GM04503 (cell line): ENCODE measurements at places on chromosomes 11 and 22.

GRCh38 chr22:29716814-29717545 is 2.8 kb upstream of the CABP7 start:
- peak; percentile 21 for DNase-seq

- no peak for DNase-seq
These were observed 1.5 kb downstream of the DBX1 start for GRCh38 chr11:20158597-20159257.

DNA sequence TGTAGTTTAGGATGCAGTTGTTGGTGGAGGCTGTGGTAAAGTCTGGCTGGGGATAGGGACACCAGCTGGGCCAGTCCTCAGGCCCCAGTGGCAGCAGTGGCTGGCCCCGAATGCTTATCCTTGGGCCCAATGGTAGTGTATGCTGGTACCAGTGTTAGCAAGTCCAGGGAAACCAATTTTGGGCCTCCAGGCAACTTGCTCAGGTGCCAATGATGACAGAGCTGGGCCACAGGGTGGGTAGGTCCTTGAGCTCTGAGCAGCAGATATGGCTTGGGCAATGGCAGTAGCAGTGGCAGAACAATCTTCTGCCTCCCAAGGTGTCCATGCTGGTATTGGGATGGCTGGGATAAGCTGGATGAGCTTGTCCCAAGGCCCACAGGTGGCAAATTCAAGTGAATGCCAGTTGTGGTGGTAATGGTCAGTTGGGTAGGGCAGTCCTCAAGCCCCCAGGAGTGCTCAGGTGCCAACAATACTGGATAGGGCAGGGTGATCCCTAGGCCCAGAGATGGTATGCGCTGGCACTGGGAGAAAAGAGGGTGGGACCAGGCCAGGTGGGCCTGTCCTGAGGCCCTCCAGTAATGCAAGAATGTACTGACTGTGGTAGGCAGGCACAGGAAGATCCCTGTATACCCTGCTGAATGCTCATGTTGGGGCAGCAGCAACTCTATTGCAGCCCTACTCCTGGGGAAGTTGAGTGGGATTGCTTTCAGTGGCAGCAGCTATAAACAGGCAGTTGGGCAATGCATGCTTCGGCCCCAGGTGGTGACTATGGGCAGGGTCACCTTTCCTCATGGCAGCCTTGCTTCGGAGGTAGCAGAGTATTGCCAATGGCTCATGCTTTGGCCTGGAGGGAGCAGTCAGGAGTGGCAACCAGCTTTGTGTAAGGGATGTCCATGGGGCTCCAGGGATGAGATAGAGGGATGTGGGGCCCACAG is 54.7 kb downstream of the KCNQ1OT1 start:
- DNase-seq = no peak

GRCh38 chr11:95325777-95326258 is 94.8 kb upstream of the SESN3 start:
- no peak for DNase-seq

DNA sequence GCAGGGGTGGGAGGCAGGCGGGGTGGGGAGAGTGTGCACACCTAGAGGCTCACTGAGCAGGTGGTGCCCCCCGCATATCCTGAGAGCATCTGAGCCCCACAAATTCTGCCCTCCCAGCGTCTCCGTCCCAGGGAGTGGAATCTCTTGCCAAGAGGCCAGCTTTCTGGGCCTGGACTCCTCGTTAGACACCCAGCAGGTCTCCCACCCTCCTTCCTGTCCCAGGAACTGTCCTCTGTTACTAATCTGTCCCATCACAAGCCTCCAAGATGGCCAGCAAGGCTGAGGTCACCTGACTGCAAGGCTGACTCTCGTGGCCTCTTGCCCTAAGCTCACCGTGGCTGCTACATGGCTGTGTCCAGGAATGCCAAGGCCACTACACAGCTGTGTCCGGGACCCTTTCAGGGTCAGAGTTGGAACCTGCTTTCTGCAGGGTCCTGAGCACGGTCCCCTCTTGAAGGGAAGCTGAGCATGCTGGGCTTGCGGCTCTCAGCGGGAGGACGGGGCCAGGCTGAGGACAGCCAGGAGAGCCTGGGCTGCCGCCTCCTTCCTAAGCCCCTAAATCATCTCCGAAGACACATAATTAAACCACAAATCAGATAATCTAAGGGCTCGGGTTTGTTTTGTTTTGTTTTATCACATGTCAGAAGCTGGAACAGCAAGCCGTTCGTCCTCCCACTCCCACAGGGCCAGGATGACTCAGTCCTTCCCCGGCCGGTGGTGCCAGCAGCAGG is 1327.3 kb downstream of the TBC1D22A start:
- peak; percentile 10 for DNase-seq

- DNase-seq = no peak
These were observed 23.4 kb downstream of the GTPBP1 start for GRCh38 chr22:38728871-38729796.

DNA sequence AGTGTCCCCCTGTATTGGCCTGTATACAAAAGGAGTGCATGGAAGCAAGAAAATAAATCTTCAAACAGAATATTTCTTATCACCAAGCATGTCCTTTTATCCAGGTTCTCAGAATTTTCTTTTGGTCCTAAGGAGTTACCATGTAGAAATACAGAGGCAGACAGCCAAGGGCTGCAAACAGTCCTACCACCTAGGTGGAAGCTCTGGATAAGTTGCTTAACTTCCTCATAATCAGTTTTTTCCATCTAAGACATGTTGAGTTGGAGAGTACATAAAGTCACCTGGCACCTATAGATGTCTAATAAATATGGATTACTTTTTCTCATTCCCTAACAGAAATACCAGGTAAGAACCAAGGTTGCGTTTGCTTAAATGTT is 57.0 kb upstream of the BLID start:
- no peak for DNase-seq

GRCh38 chr11:64851831-64852351 is 7.4 kb upstream of the CDC42BPG start:
- no peak for DNase-seq

DNA sequence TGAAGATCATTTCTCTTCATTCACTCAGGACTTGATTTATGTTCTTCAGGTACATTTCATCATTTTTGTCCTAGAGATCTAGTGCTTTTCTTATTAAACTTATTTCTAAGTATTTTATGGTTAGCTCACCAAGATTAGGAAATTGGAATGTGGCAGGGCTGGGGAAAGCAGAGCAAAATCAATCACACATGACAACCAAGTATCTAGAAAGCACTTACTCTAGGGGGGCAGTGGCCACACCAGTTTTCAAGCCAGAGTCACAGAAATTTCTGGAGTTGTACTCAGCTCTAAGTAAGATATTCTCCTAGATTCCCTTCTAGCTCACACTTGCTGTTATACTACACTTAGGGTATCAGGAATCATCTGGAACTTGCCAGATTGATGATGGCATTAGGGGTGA is 33.3 kb upstream of the MYEOV start:
- DNase-seq = no peak

GRCh38 chr11:95791709-95792033 is 1.4 kb downstream of the CEP57 start:
- DNase-seq = no peak

DNA sequence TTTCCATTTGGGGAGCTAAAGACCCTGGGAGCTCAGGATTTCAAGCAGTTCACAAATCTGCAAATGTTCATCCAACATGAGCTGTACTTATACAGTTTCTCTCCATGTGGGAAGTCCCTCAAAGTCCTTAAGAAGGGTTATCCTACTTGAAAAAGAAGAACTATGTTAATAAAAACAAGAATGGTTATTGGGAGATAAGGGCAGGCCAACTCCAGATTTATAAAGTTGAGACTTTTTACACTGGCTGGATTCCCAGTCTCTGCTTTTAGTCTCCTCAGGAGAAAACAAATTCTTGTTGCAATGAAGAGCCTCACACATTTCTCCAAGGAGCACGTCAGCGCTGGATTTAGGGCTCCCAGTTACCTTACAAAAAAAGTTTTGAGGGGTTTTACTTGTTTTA is 34.2 kb upstream of the CTTN start:
- DNase-seq = no peak

GRCh38 chr11:86277741-86278140 is 24.3 kb upstream of the HIKESHI start:
- DNase-seq = peak; percentile 8

- no peak for DNase-seq
These were observed 80.0 kb downstream of the KCNC1 start for GRCh38 chr11:17814546-17814945.

DNA sequence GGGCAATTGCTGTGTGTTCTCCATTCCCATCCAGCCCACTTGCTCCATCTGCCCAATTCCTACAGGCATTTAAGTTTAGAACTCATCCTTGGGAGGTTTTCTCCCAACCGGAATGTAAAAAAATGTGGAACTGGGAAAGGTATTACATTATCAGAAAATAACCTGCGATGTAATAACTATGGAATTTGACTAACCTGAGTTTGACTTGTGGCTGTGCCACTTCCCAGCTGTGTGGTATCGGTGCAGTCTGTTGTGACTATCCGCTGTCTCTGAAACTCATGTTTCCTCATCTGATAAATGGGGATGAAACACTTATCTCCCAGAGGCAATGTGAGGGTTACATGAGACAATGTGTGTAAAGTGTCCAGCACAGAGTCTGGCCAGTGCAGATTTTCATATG is 77.6 kb downstream of the TENM4 start:
- no peak for DNase-seq

- DNase-seq = no peak
These were observed 14.4 kb downstream of the DCDC1 start for GRCh38 chr11:31355131-31355530.

DNA sequence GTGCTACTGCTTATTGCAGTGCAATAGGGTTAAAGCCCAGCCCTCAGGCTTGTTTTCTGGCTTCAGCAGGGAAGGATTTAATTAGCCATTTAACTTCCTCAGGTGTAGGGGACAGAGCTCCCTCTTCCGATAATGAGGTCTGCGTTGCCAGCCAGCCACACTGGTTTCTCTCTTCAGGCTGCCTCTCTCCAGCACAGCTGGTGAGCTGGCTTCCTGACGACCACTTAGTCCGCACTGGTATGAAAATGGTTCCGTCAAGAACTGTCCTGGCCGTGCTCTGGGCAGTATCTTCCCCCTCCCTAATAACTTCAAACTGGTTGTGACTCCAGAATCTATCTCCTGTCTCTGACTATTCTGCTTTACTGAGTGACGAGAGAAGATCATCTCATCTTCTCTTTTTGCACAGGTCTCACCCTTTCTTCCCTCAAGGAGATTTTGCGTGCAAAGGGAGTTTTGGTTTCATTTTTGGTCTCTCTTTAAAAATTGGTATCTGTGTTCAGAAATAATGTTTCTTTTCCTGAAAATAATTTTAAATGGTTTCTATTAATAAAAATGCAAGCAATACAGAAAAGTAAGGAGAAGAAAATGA is 49.2 kb downstream of the CNTN5 start:
- no peak for DNase-seq

DNA sequence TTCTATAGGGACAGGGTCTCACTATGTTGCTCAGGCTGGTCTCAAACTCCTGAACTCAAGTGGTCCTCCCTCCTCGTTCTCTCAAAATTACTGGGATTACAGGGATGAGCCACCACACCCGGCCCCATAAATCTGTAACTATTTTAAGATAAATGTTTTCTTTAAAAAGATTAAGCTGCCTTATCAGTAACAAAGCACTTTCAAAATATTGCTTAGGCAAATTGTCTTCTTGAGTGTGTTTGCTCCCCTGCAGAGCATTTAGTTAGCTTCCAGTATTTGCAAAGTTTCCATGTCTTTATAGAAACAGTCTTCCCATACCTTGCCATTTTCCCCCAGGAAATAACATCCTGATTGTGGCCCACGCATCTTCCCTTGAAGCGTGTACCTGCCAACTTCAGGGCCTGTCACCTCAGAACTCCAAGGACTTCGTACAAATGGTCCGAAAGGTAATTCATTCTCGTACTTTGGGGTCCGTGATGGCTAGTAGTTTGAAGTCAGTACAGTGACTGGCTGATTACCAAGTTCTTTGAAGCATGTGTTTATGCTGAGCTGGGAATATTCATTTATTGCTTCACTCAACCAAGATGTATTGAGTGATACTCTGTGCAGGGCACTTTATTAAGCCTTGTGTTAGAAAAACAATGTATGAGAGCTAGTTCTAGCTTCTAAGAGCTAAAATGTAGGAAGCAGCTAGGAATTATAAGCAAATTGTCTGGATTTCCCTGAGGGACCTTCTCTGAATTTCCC is 30.4 kb upstream of the CRTAM start:
- no peak for DNase-seq

DNA sequence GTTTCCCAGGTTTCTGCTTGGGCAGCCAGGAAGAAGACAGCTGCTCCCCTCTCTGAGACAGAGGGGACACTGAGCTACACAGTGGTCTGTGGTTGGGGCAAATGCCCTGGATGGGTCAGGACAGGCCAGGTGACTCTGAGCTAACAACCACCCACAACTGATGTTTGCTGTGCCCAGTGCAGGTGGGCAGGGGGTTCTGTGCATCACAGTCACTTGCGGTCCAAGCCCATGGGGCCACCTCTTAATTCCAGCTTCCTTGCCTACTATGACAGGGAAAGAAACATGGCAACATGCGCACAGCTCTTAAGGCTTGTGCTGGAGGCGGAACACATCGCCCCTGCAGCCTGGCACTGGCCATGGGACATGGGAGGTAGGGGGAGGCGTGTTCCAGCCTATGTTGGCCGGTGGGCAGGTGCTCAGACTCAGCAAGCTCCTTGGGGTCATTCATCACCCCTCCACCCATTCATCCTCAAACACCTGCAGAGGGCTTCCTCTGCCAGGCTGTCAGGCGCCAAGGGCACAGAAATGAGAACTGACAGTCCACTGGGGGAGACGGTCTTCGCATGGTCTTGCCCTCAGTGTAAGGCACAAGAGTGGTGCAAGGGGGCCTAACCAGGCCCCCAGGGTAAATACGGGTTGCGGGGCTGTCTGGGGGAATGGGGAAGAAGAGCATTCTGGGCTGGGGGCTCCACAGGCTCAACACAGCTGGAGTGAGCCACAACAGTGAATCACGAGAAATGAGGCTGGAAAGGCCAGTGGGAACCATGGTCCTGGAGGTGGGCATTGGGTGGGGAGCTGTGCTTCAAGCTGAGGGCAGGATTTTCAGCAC is 55.6 kb downstream of the ARFGAP3 start:
- DNase-seq = no peak

GRCh38 chr22:27865496-27865895 is 53.6 kb downstream of the PITPNB start:
- DNase-seq = no peak

DNA sequence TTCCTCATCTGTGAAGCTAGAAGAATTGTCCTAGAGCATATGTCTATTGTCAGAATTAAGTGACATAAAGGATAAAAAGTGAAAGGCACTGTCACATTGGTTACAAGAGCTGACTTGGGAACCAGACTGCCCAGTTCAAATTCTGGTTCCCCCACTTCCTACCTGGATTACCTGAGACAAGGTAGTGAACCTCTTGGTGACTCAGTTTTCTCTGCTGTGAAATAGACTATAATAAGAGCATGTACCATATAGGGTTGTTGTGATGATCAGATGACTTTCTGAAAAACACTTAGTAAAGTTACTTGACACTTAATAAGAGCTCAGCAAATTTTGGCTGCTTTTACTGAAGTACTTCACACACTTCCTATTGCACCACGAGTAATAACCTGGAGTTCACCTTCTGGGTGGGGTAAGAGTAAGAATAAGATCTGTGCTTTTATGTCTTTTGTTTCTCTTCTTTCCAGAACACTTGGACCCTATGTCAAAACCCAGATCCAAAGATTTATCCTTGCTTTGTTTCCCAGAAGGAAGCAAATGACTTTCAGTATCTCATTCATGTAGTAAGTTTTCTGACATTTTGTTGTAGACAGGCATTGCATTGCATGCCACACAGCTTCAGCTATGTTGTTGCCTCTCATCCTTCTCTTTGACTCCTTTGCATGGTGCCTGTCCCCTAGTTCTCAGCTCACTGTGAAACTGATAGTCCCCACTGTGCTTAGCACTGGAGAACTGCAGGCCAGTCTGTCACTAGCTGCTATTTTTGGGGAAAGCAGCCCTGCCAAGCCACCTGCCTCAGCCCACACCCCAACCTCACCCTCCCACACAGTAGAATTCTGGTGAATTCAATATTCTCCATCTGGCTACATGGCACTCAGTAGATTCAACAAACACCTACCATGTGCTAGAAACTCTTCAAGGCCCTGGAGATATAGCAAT is 121.8 kb upstream of the POU2AF2 start:
- no peak for DNase-seq
